NCI-H226 (cell line): ENCODE measurements at places on chromosomes 6 and 20.

DNA sequence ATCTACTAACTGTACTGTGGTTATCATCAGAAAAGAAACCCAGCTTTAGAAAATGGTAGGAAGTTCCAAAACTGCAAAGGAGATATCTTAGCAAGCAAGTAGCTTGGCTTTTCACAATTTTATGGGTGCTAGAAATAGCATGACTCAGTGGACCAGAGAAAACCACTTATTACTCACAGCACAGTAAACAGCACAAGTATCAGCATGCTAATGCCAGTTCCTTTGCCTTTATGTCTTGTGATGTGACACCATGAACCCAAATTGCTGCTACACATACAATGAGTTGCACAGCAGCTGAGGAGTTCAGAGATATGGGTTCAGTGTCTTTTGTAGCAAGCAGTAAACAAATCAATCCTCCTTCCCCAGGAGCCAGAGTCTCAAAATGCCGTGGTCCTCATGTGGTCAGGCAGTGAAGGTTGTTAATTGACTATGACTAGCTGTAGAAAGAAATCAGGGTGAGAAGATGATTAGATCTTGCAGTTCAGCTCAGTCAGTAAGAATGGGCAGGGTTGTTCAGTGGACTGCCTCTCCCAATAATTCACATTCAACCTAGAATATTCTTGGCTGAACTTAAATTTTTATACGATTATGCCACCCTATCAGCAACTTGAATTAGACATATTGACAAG lies 73.3 kb downstream of the OPRM1 start:
- peak; percentile 14 for DNase-seq

GRCh38 chr20:15339264-15339663 lies 1001.9 kb upstream of the FLRT3 start:
- no peak for DNase-seq

DNA sequence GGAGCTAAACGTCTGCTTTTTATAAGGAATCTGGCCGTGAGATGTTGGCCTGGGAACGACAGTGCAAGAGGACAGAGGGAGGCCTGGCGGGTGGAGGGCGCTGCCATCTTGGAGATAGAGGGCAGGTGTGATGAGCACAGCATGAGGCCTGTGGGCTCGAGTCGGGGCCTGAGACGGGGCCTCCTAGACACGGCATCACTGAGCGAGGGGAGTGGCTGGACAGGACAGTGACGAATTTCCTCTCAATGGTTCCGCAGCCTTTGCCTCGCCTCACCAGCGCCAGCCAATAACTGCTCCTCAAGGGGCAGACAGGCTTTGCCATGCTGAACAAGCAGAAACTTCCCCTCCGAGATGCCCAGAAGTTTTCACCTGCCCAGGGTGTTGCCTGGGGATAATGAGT lies 376.7 kb downstream of the THBS2 start:
- DNase-seq = no peak

DNA sequence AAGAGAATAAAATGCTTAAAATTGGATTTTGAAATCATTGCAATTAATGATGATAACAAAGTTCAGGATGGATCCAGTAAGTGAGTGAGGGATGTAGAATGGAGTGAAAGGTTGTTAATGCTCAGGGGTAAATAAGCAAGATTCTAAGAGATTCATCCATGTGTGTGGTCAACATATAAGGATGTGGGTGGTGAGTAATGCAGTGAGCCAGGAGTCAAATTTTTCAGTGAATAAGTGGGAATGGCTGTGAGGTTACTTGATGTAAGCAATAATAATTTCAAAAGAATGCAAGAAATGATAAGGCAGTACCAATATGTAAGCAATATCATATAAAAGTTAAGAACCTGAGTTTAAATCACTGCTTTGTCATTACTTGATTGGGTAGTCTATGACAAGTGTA lies 207.5 kb upstream of the ADGRB3 start:
- DNase-seq = no peak

DNA sequence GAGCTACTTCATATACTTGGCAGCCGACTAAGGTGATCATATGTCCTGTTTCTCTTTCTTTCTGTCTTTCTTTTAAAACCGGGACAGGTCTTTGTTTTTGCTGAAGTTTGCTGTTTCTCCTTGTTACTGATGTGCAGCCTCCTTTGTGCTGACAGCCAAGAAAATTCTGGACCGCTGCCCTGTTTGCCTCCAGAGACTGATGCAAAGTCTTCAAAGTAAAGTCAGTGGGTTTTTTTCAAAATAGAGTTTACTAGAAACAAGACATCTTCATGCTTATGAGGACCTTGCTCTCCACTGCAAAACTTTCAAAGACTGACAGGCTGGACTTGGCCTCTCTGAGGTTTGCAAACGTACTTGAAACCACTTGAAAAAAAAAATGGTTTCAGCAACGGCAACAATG lies 510.5 kb upstream of the MAP3K7 start:
- DNase-seq = no peak

GRCh38 chr6:3023663-3024483 lies 24.2 kb downstream of the NQO2 start:
- DNase-seq = peak; percentile 92

DNA sequence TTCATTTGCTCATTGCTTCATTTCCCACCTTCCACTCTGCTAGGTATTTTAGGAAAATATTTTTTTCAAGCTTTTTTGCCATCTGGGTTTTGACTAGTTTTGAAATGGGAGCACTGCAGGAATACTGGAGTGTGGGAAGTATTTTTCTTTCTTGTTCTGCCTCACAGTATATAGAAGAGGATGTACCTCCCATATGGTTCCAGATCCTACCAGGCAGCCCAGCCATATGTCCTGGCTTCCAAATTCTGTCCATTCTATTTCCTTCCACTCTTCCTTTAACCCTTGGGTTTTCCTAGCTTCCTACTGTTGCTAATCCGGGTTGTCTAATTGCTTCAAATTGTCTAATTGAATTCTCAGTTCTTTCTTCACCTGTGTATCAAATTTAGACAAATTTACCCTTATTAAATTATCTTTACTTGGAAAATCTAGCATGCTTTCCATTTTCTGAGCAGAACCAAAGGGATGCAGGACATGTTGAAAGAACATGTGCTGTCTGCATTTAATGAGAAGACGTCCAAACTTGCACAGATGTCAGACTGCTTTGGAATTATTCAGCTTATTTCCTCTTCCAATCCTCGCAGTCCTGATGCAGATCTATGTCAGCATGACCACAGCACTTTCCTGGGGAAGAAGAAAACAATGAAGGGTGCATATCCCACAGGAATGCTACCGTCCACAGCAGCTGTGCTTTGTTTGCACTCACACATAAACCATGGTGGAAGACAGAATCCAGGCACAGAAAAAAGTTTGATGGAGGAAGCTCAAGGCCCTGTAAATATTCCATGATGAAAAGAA lies 1273.9 kb upstream of the MAP3K7 start:
- no peak for DNase-seq

GRCh38 chr6:97073903-97074302 lies 149.4 kb downstream of the KLHL32 start:
- no peak for DNase-seq

- DNase-seq = no peak
Observed at GRCh38 chr6:85484948-85485347, 35.1 kb downstream of the NT5E start.

GRCh38 chr20:21286775-21287174 lies 16.4 kb upstream of the XRN2 start:
- DNase-seq = no peak

- no peak for DNase-seq
Observed at GRCh38 chr20:46365487-46366220, 40.8 kb downstream of the ELMO2 start.

- no peak for DNase-seq
Observed at GRCh38 chr6:23454080-23454976, 671.7 kb upstream of the NRSN1 start.

DNA sequence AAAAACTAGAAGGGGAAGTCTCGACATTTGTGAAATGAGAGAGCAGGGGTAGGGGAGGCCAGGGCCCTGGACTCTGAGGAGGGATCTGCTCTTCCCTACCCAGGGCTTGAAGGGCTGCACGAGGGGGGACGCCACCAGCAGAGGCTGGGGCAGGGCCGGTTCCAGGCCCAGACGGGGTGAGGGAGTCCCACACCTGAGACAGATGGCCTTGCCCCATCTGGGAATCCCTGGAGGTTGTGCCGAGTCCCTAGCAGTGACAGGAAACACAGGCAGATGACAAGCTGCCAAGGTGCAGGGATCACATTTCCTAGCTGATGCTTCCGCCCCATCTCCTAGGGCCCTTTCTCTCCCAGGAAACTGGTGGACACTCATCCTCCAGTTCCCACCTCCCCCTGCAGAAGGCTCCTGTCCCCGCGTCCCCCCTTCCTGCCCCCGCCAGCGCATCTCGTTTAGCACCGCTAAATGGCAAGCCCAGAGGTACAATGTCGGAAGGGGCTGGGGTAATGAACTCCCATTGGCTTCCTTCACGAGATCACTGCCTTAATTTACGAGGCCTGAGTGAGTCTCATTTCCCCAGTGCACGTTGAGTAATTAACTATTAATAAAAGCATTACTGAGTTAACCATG lies 35.2 kb upstream of the CDH22 start:
- DNase-seq = no peak

GRCh38 chr20:49762940-49763766 lies 49.5 kb upstream of the B4GALT5 start:
- DNase-seq = peak; percentile 51

DNA sequence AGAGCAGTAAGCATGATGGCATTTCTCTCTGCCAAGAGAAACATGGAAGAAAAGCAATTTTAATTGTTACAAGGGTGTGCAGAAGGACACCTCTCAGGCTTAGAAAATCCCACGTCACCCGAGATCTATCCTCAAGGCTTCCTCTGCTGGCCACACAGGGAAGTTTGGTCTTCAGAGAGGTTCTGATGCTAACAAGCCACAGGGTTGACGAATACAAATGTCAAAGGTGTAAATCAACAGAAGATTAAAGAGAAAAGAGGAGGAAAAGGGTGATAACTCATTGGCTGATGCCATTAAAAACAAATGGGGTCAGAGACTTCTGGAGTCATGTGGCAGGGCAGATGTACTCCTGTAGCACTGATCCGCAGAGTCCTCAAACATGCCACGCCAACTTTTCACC lies 33.6 kb upstream of the SPDEF start:
- no peak for DNase-seq

GRCh38 chr20:31559704-31560093 lies 45.4 kb upstream of the ID1 start:
- DNase-seq = no peak

DNA sequence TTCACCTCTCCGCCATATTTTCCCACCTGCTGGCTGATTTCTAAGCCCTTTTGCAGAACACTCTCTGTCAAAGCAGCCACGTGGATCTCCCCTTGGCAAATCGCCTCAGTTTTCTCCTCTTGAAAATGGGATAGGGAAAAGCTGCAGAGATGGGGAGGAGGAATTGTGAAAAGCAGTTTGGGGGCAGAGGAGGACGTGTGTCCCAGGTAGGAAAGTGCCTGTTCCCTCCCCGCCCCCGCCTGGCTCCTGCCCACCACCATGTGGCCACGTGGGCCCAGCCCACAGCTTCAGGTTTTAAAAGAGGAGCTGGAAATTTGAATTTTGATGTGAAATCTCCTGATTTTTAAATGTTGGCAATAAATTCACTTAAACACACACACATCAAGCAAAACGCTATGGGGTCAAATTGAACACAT lies 3.6 kb upstream of the CEBPB start:
- DNase-seq = no peak

DNA sequence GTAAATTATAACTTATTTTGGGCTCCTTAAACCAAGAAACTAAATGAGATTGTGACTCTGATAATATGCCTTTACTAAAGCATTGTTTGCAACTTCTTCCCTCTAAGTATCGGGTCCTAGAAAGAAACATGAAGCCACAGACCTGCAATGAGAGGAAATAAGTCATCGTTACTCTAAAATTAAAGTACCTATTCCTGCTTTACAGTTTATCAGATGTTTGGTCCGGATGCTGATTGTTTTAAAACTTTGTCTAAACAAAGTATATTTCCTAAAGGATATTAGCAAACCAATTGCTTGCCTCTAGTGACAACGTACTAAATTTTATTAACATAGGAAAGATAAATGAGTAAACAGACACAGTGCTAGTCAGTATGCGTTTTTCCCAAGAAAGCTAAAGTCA lies 216.8 kb downstream of the GJA1 start:
- DNase-seq = no peak

DNA sequence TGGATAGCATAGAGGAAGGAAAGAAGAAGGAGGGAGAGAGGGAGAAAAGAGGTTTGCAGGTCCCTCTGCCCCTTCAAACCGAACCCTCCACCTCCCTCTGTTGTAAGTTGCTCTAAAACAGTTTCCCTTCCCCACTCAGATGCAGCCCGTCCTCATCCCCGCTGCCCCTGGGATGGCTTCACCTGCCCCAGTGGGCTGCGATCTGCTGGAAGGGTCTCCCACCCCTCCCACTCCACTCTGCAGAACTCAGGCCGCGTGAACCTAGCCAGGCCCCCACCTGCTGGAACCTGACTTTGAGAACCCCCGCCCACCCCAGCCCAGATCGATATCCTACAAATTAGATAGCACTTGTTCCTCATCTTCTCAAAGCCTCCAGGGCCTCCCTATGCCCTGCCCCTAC lies 190.8 kb downstream of the DLL1 start:
- DNase-seq = no peak

DNA sequence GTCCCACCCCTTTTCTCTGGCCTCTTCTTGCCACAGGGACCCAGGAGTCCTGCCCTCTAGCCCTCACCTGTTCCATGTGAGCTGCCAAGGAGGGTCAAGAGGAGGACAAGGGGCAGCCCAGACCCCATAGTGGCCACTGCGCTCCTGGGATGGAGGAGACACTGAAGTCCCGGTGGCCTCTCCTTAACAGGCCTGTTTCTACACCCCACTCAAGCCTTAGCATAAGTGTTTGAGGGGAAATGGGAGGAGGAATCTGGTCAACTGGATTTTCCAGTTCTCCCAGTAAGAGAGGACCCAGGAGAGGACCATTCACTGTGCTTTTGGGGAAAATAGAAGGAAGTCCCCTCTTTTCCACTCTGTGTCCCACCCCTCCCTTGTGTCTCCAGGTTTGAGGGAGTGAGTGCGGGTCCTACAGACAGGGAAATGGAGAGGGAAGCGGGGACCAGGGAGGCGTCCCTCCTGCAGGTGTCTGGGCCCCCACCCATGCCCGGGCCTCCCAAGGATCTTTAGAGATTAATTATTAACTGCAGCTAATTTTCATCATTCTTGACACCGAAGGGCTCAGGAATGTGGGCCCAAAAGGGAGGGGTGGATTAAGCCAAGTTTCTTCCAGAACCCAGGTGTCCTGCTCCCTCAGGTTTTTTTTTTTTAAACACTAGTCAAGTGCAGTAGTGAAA lies at the start of gene SFTA2:
Gene SFTA2, minus strand, starts transcription at position 202 of the 677 bp plus-strand sequence. Its CDS starts 74 bp downstream, at position 128.
- DNase-seq = no peak

DNA sequence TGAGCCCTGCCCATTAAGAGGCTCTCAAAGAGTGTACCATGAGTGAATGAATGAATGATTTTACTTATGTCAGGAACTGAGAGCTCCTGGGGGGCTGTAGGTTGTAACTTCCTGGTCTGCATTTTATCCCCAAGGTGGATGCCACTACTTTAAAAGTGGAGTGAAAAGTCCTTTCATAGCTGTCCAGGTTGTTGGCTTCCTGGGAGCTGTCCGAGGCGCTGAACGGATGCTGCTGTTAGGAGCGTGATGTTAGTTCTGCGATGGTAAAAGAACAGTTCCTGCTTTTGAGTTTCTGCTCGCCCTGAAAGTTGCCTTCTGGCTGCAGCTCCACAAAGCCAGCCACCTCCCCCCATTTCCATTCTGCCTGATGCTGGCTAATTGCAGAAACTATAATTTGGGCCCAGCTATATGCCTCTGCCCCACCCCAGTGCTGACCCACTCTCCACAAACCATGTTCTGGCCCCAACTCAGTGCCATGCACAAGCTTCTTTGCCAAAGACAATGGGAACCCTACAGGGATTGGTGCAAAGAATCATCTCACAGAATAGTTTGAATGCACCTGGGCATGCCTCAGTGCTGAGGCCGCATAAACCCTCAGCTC lies 330.9 kb upstream of the CDH4 start:
- DNase-seq = no peak
